ENCODE measurements at places on chromosomes 5 and 9.
A peak's percentile ranks its signal among the peaks of the same experiment; 100 is the strongest.

GRCh38 chr9:127794001-127794791 lies 8.4 kb downstream of the CDK9 start:
- no peak for DNase-seq

- DNase-seq: no peak
These were observed 26.9 kb downstream of the SPATA31C1 start for GRCh38 chr9:87944682-87945081.

- DNase-seq: no peak
These were observed 806 bp upstream of the CDC42SE2 start for GRCh38 chr5:131262953-131263541.

GRCh38 chr5:172765766-172766286 lies 5.2 kb downstream of the DUSP1 start:
- DNase-seq: no peak

- DNase-seq: no peak
These were observed 203.5 kb upstream of the IER5L start for GRCh38 chr9:129381481-129381957.

GRCh38 chr5:168227973-168228615 lies 63.4 kb upstream of the WWC1 start:
- no peak for DNase-seq

GRCh38 chr5:175123542-175123941 lies 320.4 kb downstream of the DRD1 start:
- no peak for DNase-seq

GRCh38 chr5:60503771-60504170 lies 196.2 kb downstream of the DEPDC1B start:
- no peak for DNase-seq

DNA sequence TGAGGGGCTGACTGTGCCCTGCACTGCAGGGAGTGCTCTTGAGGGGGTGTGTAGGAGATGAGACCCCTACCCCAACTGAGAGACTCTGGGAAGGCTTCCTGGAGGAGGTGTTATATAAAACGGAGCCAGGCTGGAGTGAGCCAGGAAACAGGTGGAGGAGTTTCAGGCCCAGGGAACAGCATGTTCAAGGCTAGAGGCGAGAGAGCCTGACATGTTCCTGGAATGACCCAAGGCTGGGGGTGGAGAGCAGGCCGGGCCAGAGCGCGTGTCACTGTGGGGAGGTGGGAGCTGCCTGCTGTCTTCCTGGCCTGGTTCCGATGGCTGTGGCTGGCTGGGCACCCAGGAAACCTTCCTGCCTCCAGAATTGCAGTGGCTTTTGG lies 48.7 kb downstream of the RXRA start:
- no peak for DNase-seq

DNA sequence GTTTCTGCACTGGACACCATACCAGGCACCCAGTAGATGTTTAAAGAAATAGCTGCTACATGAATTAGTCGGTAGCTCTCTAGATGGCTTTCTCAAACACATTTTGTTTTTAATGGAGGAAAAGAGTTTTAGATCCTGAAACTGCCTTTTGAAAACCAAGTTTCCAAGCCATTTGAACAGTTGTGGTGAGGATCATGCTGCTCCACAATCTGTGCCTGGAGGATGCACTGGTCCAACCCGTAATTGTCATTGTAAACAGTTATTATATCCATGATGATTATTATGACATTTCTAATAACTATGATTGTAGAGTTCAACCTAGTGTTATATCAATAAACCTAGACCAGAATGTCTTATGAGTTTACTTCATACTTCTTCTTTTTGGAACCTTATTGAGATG lies 35.9 kb upstream of the ZFAND5 start:
- no peak for DNase-seq

DNA sequence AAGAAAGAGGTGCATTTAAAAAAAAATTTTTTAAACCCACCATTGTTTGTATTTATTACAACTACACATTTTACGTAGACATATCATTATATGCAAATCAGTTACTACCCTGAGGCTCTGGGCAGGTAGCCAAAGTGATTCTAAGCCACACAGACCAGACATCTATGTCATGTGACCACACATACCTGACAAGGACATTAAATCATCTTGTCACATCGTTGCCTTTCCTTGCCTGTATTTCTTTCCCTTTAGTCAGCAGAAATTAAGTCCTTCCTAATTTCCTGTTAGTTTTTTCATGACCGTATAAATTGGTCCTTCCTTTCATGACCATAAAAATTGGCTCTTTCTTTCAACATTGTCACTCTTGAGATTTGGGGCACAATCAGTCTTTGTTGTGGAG lies 134.2 kb upstream of the MARCHF11 start:
- no peak for DNase-seq

DNA sequence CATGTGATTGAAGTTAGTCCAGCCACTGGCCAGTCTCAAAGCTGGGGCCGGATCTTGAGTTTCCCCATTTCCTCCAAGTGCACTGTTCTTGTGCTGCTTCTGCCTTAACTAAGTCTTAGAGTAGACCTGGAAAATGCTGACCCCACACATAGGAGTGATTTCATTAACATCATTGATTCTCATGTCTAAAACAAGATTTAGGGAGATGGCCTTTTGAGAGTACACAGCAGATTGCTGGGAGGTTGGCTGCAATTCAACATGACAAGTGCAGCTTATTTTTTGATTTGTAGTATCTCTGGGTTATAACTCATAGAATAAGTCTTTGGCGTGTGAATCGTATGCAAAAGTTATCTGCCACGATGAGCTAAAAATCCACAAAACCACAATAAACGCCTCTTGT lies 131.0 kb downstream of the CMYA5 start:
- no peak for DNase-seq

DNA sequence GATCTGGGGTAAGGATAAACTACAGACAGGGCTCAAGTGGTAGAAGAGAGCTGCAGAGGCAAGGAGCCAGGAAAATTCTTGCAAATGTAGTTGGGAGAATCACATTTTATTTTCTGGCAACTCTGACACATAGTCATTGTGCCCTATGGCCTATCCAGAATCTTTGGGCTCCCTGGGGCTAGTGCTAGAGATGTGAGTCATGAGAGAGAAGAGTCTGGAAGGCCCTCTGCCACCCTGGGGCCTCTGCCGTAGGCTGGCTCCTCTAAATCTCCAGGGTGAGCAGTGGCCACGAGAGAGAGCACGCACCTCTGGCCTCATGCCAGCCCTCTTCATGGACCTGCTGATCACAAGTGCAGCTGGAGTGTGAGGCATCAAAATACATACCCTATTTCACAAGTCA lies 74.3 kb upstream of the SSBP2 start:
- peak; percentile 76 for DNase-seq

DNA sequence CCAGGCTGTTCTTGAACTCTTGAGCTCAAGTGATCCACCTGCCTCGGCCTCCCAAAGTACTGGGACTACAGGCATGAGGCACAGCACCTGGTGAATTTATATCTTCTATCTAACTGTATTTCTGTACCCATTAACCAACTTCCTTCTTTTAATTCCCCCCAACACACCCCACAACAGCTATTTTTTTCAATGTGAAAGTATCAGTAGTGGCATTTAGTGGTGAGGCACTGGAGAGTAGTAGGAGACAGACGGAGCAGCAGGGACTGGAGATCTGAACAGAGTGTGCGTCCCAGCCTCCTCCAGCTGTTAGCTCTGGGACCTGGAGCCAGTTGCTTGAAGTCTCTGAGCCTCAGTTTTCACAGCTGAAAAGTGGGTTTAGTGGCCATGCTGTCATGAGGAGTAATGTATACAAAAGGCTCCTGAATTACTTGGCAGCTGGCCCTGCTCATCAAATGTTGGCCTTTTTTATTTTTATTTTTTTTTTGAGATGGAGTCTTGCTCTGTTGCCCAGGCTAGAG lies 11.0 kb upstream of the EEIG1 start:
- DNase-seq: no peak

GRCh38 chr9:128940271-128940921 lies 7.0 kb downstream of the DOLK start:
- no peak for DNase-seq

GRCh38 chr9:4923580-4924544 lies 61.2 kb upstream of the JAK2 start:
- DNase-seq: peak; percentile 54

DNA sequence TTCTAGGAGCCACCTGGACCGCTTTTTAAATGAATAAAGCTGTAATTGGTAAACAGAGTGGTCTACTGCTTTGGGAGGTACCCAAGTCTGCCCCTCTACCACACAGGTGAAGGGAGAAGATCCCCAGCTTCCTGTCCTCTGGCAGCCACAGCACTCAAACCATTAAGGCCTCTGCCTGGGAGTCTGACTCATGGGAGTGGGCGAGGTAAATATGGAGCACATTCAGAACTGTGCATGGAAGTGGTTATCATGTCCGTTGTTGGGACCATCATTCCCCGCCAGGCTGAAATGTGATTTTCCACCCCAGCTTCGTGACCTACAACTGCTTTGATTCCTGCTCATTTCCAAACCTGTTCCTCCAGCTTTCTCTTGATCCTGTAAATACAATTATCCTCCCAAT lies 59.5 kb upstream of the ALDH1B1 start:
- no peak for DNase-seq

DNA sequence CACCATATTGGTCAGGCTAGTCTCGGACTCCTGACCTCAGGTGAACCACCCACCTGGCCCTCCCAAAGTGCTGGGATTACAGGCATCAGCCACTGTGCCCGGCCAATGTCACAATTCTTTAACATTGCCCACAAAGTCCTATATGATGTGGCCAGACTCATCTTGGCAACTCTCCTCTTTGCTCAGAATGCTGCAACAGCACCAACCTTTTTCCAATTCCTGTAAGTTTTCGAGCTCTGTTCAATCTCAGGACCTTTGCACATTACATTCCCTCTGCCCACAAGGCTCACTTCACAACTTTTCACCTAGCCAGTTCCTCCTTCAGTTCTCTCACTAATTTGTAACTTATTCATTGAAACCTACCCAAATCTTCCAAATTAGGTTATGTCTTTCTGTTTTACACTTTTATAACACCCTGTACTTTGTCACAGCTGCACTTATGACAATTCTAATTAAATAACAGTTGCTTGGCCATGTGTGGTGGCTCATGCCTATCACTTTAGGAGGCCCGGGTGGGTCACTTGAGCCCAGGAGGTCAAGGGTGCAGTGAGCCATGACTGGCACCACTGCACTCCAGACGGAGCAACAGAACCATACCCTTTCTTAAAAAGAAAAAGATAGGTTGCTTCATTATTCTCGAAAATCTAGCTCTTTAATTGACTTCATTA lies 30.9 kb upstream of the GLDC start:
- DNase-seq: no peak

- no peak for DNase-seq
These were observed 53.8 kb downstream of the NR2F1 start for GRCh38 chr5:93636837-93637236.

Measured in adipocyte (in vitro differentiated cells).